ENCODE measurements at places on chromosomes 16 and 17.

GRCh38 chr17:28737770-28738679 lies 5.8 kb upstream of the TRAF4 start:
- no peak for DNase-seq

DNA sequence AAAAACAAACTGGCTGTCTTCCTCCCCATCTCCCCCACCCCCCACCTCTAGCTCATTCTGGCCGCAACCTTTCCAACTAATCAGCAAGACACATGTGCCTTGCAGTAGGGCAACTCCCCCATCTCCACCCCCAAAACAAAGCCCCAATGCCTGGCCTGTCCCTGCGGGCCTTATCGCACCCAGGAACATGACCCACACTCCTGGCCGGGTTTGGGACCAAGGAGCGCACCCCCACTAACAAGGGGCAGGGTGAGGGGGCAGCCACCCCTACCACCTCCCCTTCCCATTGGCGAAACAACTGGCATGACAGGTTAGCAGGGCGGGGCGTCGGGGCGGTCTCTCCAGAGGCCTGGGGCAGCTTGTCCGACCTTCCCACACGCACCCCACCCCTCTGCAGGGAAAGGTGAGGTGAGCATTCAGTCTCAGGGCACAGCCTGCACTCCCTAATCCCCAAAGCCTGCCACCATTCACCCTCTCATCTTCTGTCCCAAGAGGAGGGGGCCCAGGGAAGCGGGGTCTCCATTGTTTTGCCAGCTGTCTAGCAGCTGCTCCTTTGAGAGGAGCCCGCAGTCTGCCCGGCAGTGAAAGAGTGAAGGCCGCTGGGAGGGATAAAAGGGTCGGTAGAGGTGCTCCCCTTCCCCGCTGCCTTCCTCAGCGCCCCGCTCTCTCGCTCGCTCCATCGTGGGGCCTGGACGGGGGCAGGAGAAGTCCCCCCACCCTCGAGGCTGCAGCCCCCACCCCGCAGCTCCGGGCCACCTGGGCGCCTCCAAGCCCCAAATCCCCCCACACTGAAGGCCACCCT lies 765 bp downstream of the MYO18A start:
- no peak for DNase-seq

- DNase-seq: no peak
These were observed 8.9 kb downstream of the VPS4A start for GRCh38 chr16:69319826-69320739.

- no peak for DNase-seq
These were observed 60.6 kb downstream of the TNFRSF13B start for GRCh38 chr17:16911141-16911937.

DNA sequence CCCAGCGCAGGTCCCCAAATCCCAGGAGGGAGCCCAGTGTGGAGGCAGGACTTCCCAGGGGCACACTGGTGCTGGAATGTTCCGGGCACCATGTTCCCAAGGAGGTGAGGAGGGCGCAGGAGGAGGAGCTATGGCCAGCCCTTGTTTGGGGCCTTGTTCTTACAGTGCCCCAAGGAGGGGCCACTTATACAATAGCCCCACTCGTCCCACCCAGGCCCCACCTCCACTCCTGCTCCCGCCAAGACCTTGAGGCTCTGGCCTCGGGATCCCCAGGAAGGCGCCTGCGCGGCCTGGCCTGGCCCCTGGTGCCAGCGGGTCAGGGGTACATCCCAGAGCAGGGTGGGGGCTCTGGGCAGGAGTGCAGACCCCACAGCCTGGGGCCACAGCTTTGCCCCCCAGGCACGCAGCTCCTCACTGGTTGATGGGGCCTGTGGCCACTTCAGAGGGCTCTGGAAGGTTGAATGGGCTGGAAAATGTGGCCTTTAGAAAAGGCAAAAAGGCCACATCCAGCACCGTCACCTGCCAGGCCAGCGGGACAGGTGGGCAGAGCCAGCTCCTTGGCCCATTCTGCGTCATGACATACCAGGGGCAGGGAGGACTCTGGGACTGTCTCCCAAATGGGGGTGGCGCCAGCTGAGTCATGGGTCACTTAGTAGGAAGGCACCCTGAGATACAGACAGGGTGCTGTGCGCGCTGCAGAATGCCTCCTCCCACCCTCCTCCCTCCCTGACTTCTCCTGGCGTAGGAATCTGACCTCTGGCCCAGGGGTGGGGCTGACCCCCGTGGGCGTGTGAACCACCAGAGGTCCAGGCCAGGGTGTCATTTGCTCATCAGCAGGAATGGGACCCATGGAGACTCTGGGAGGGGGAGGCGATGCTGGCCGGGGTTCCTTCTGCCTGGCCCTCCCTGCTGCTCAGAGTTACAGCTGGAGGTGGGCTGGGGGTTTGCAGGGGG lies 32.3 kb upstream of the PVALEF start:
- no peak for DNase-seq

DNA sequence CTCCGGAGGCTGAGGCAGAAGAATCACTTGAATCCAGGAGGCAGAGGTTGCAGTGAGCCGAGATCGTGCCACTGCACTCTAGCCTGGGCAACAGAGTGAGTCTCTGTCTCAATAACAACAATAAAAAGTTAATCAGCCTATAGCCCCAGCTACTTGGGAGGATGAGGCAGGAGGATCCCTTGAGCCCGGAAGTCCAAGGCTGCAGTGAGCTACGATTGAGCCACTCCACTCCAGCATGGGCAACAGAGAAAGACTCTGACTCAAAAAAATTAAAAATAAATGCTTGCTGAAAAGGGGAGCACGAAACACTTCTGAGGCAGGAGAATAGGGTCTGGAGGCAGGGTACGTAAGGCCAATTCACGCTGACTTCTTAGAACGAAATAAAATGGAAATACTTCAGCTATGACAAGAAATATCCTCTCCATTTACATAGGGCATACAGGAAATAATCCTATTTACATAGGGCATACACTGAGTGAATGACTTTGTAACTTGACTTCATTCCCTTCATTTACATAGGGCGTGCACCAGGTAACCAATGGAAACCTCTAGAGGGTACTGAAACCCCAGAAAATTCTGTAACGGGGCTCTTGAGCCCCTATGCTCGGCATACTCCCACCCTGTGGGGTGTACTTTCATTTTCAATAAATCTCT lies 3.2 kb upstream of the PRPSAP1 start:
- no peak for DNase-seq

GRCh38 chr17:29686993-29687590 lies 64.4 kb upstream of the CORO6 start:
- no peak for DNase-seq

- DNase-seq: no peak
These were observed 23.6 kb downstream of the XYLT1 start for GRCh38 chr16:17447101-17447569.

- no peak for DNase-seq
These were observed 21.1 kb downstream of the CES1 start for GRCh38 chr16:55811811-55812210.

DNA sequence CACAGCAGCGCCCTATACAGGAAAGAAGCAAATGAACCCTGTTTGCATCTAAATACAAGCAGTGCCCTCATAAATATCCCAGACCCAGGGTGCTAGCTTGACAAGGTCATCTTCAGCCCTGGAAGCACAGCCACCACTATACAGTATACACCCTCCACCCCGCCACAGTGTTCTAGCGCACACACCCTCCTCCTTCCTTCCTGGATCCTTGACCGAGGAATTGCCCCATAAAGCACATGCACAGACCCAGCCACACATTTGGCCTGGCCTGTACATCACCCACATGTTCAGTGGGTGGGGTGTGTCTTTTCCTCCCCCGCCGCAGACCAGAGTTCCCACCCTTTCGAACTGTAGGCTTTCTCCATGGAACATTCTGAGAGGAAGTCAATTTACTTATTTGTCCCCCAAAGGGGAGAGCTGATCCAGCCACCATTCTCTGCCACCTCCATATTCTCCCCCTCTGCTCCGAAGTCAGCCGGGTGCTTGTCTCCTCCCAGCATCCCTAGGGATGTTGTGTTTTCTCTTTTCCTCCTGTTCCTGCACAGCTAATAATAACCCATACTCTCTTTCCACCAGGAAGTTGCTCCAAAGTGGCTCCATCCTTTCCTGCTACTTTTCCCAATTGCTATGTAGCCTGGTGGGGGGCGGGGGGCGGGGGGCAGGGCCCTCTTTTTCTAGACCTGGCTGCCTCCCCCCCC lies 6.6 kb downstream of the ABI3 start:
- no peak for DNase-seq

DNA sequence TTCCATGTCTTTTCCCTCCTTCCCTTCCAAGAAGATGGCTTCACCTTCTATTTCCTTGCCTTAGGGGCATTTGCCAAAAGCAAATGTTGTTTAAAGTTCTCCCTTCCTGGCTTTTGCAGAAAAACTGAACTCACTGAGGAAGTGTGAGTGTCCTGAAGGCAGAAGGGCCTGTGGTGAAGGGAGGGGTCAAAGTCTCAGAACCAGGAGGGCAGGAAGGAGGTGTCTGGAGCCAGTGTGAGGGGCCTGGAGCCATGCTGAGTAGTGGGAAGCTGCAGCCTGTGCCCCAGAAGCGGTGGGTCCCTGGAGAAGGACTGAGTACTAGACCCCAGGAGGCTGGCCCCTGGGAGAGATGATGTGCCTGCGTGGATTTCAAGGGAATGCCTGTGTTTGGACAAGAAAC lies 23.8 kb upstream of the SUPT4H1 start:
- no peak for DNase-seq

DNA sequence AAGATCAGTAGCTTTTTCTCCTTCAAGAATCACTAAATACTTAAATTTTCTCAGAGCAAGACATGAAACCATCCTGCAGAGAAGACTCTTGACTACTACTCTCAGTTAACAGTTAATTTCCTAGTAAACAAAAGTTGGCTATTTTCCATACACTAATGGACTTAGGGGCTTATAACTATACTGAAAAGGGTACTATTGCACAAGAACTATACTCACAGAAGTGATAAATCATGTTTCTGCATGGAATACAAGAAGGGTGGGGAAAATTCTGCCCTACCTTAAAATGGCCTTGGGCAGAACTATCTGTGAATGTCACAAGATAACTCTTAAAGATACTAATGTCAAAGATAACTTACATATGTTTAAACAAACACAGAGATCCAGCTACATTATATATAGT lies 12.5 kb downstream of the ZNF652 start:
- no peak for DNase-seq

GRCh38 chr16:89293276-89294143 lies 76.0 kb downstream of the ZNF778 start:
- DNase-seq: no peak

DNA sequence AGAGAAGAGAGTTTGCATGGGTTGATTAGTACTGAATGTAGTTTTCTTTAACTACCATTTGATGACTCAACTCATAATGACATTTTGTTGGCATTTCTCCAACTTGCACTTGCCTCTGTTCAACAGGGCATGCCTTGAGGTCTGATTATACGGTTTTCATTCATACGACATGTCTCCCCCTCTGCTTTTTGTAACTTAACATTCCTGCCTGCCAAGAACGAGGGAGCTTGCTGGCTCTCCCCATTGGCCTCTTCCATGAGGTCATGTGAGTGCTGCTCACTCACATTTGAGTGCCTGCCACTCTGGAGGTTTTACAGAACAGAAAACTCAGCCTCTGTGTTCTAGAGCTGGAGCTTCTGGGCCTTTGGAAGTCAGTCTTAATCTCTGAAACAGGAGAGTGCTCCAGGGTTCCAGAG lies 19.7 kb downstream of the MAP2K6 start:
- DNase-seq: no peak

- DNase-seq: no peak
These were observed 18.2 kb upstream of the HP start for GRCh38 chr16:72036098-72036497.

DNA sequence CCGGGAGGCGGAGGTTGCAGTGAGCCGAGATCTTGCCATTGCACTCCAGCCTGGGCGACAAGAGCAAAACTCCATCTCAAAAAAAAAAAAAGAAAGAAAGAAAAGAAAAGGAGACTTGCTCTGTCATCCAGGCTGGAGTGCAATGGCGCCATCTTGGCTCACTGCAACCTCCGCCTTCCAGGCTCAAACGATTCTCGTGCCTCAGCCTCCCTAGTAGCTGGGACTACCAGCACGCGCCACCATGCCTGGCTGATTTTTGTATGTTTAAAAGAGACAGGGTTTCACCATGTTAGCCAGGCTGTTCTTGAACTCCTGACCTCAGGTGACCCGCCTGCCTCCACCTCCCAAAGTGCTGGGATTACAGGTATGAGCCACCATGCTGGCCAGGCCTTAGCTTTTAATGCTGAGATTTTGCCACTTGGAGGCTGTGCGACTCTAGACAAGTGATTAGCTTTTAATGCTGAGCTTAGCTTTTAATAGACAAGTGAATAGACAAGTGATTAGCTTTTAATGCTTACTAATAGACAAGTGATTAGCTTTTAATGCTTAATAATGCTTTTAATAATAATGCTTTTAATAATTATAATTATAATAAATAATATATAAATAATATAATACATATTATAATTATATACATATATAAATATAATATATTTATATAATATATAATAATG lies 9.6 kb downstream of the LDAF1 start:
- no peak for DNase-seq

- DNase-seq: no peak
These were observed 63.1 kb downstream of the SPAG9 start for GRCh38 chr17:51057534-51057933.

DNA sequence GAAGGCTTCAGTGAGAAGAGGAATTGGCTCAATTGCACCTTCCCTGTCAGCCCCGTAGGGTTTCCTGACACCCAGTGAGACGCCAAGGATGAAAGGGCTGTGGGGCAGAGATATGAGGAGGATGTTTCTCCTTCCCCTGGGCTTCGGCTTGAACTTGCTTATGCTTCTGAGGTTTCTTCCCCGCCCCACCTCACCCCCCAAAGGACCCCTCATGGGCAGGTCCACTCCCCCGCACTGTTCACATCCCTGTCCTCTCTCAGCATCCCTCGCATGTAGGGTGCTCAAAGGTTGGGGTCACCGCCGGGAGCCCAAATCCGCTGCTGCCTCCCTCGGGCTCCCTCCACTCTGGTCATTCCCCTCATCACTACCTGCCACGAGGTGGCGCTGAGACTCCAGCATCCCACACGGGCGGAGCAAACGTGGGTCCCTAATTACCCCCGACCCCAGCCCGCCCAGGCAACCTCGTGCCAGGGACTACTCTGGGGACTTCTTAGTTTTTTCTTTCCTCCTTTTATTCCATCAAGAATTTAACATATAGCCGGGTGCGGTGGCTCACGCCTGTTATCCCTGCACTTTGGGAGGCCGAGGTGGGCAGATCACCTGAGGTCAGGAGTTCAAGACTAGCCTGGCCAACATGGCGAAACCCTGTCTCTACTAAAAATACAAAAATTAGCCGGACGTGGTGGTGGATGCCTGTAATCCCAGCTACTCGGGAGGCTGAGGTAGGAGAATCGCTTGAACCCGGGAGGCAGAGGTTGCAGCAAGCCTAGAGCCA lies 3.3 kb upstream of the TRARG1 start:
- DNase-seq: peak; percentile 39

DNA sequence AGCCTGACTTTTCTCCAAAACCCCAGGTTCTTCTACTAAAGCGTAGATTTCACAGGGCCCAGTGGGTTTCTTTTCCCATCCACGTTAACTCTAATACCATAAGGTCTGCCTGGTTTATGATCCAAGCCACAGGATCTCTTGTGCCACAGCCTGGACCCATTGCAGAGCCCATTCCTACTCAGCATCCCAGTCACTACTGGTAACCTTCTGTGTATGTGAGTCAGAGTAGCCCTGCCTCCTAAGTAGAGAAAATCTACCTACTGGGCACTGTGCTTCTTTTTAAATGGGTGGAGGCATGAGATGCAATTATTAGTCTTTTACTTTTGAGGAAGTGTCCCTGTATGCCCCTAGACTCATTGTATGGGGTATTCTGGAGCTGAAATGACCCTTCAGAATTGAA lies 13.5 kb downstream of the CCL11 start:
- no peak for DNase-seq
